ENCODE measurements at places on chromosomes 4 and X.

DNA sequence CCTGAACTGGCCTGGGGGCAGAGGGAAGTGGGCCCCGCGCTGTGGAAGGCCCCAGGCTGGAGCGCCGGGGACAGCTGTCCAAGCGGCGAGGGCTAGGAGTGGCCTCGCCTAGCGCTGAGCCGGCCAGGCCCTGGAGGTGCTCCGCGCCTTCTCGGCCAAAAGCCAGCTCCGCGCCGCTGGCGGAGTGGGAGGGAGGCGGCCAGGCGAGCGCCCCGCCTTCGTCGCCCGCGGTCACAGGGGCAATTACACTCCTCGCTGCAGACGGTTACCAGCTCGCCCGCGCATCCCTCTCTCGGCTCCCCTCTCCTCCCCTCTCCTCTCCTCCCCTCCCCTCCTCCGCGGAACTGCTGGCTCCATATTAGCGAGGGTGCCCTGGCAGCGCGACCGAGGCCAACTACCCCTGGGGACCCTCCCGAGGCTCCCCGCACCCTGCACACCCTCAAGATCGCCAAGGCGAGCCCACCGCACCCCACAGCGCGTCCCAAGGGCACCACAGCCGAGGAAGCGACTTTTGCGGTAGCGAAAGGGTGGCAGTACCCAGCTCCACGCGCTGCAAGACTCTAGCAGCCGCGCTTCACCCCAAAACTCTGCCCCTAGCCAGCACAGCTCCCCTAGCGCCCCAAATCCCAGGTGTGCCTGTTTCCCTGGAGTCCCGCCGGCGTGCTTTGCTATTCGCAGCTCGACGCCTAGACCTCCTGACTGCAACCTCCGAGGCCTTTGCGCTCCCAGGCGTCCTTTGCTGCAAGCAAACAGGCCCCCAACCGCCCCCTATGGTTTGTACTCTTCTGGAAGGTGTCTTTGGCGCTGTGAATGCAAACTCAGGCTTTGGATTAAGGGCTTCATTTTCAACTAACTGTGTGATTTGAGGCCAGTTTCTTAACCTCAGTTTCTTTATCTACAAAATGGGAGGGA, 91.4 kb downstream of the BCOR start:
- peak; percentile 55 for DNase-seq
- H3K4me3 ChIP-seq: peak overlapping the region; percentile 40
- H3K27ac ChIP-seq: no peak overlapping the region
- H3K27me3 ChIP-seq: peaks cover 90% of the 10 kb centered on the region

DNA sequence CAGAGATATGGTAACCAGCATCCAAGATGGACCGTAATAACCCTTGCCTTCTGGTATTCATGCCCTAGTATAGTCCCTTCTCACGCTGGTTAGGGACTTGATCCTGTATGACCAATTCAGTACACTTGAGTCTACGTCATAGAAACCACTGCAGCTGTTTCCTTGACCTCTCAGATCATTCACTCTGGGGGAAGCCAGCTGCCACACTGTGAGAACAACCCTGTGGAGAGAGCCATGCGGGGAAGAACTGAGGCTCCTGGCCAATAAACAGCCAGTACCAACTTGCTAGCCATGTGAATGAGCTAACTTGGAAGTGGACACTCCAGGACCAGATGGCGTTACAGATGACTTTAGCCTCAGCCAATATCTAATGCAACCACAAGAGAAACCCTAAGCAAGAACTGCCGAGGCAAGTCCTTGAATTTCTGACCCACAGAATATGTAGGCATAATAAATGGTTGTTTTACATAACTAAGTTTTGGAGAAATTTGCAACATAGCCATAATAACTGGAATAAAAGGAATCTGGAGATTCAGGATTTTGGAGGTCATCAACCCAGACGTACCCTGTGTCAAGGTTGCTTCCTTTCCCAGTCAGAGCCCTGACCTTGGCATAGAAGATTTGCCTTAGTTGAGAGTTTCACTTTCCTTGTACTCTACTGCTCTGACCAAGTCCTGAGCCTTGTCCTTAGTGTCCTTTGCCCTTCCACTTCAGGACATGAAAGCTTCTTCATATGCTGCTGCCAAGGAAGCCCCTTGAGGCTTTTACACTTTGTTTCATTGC, 87.3 kb upstream of the ZNF81 start:
- H3K27me3 ChIP-seq: no peaks in the 10 kb centered on the region
- H3K4me1 ChIP-seq: peaks cover 5% of the 10 kb centered on the region
- DNase-seq: no peak
- H3K4me3 ChIP-seq: no peak overlapping the region
- H3K27ac ChIP-seq: no peak overlapping the region

DNA sequence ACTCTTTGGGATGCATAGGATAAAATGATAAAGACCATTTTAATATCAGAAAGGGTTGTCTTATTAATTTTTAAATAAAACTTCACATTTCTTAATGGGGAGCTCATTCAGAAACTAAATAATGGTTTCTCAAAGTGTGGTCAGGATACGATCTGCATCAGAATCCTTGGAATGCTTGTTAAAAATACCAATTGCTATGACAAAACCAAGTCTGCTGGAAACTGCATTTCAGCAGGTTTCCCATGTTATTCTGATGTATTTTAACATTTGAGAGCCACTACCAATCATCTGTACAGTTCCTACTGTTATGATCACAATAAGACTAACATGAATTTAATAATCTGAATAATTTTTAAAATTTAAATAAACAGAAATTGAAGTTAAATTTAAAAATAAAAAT, 115.1 kb downstream of the SOWAHB start:
- DNase-seq: no peak
- H3K4me1 ChIP-seq: peaks cover 4% of the 10 kb centered on the region
- H3K27ac ChIP-seq: no peak overlapping the region
- peaks cover 8% of the 10 kb centered on the region for H3K27me3 ChIP-seq
- H3K36me3 ChIP-seq: no peaks in the 10 kb centered on the region

- no peak overlapping the region for H3K27ac ChIP-seq
- H3K4me1 ChIP-seq: no peaks in the 10 kb centered on the region
Observed at GRCh38 chr4:78534286-78534955, 17.1 kb upstream of the ANXA3 start.

- H3K4me3 ChIP-seq: peak overlapping the region; percentile 78
- no peaks in the 10 kb centered on the region for H3K36me3 ChIP-seq
- peaks cover 23% of the 10 kb centered on the region for H3K4me1 ChIP-seq
- peaks cover 44% of the 10 kb centered on the region for H3K27me3 ChIP-seq
Observed at GRCh38 chrX:150365990-150366911, 3.1 kb downstream of the MAMLD1 start.

GRCh38 chr4:150010525-150011126, 67.6 kb upstream of the DCLK2 start:
- DNase-seq: peak; percentile 23
- no peaks in the 10 kb centered on the region for H3K4me1 ChIP-seq
- H3K27me3 ChIP-seq: peaks cover 14% of the 10 kb centered on the region
- no peak overlapping the region for H3K4me3 ChIP-seq

DNA sequence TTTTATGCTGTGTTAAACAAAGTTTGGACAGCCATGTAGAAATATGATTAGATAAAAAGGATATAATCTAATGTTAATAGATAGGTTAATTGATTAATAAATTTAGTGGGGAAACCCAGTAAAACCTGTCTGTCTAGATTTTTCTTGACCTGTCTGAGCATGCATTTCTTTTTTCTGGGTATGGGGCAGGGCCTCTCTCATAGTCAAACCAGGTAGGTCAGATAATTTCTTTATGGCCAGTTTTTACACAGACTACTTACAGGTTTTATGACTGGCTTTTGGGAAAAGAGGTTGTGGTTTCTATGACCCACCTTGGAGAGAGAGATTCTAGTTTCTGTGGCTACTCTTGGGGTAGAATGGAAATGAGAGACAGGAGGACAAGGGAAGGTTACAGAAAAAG, 135.6 kb upstream of the EPHA5 start:
- no peak overlapping the region for H3K27ac ChIP-seq
- H3K4me3 ChIP-seq: no peak overlapping the region
- no peaks in the 10 kb centered on the region for H3K36me3 ChIP-seq
- no peak for DNase-seq

GRCh38 chr4:26594778-26595177, 10.9 kb downstream of the TBC1D19 start:
- no peak for DNase-seq
- H3K4me1 ChIP-seq: no peaks in the 10 kb centered on the region

DNA sequence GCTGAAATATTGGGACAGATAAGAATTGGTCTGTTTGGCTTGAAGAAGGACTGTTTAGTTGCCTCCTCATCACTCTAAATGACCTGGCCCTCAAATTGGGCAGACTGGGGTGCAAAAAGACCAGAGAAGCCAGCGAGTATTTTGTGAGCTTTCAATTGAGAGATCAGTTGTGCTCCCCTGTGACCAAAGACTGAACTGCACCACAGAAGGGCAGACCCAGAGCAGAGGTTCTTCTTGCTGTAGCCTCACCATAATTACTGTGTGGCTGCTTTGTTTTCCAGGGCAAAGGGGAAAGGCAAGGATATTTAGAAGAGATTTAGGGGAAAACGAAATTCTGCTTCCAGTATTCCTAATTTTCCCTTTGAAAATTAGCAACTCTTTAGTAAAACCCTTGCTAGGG, 104.0 kb upstream of the MBNL3 start:
- H3K27me3 ChIP-seq: no peaks in the 10 kb centered on the region
- no peaks in the 10 kb centered on the region for H3K36me3 ChIP-seq
- no peak overlapping the region for H3K4me3 ChIP-seq
- H3K4me1 ChIP-seq: no peaks in the 10 kb centered on the region
- peak; percentile 19 for DNase-seq

GRCh38 chrX:74250574-74250973, 53.4 kb upstream of the ZCCHC13 start:
- no peaks in the 10 kb centered on the region for H3K27me3 ChIP-seq
- H3K4me3 ChIP-seq: no peak overlapping the region
- H3K4me1 ChIP-seq: no peaks in the 10 kb centered on the region

GRCh38 chrX:74346088-74346487, 42.1 kb downstream of the ZCCHC13 start:
- no peak overlapping the region for H3K4me3 ChIP-seq
- DNase-seq: no peak
- H3K36me3 ChIP-seq: no peaks in the 10 kb centered on the region
- peaks cover 4% of the 10 kb centered on the region for H3K27me3 ChIP-seq

- no peak overlapping the region for H3K27ac ChIP-seq
- DNase-seq: peak; percentile 72
- peaks cover 4% of the 10 kb centered on the region for H3K27me3 ChIP-seq
- H3K4me1 ChIP-seq: no peaks in the 10 kb centered on the region
- no peaks in the 10 kb centered on the region for H3K36me3 ChIP-seq
- no peak overlapping the region for H3K4me3 ChIP-seq
Observed at GRCh38 chr4:170047771-170048354, 21.7 kb upstream of the MFAP3L start.

- no peaks in the 10 kb centered on the region for H3K27me3 ChIP-seq
- no peak overlapping the region for H3K4me3 ChIP-seq
- no peak for DNase-seq
- no peak overlapping the region for H3K27ac ChIP-seq
Observed at GRCh38 chr4:146269228-146269653, 54.9 kb downstream of the REELD1 start.

Measured in activated naive CD4-positive, alpha-beta T cell treated with anti-CD3 and anti-CD28 coated beads, Interleukin-2, amount 10 ng/mL, durations not matched to agents 7 days and 5 days (primary cell).